ENCODE measurements at places on chromosomes 1 and 21.

DNA sequence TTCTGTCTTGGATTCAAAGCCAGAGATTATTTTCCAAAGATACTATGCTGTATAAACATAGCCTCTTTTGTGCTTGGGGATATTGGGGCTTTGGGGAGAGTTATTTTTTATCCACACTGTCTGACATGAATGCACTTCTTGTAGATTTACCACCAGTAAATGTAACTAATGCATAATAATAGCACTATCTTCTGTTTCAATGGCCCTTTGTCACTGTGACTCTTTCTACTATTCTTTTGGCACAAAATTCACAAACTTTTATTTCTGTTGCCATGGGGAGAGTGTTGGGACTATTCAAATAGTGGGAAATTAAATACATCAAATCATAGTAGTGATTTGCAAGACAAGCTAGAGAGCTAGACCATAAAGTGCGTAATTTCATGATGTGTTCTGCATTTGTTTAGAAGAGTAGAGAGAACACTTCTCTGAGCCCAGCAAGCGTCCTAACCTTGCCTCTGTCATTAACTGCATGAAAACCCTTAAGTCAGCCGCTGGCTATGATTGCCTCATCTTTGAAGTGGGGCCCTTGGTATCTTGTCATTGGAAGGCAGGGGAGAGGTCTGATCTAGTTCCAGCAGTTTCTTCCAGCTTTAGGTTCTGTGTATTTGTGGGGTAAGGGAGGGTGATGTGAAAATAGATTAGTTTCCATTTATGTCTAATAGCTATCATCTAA lies 154.4 kb downstream of the HHAT start:
- no peak for DNase-seq

DNA sequence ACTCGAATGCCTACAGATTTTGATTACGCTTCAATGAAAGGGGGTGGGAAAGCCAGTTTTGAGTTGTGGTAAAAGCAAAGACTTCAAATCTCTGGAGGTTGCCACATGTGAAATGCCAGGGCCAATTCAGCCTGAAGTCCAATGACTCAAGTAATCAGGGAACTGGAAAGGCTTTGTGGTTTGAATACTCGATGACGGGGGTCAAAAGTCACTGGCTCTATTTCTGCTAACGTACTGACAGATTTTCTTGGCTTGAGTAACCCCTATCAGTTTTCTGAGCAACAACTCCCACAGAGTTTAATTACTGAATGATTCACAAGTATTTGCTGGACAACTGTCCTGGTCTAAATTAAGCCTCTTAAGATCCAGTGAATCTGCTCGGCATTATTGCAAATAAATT lies 152.2 kb downstream of the SIPA1L2 start:
- no peak for DNase-seq

GRCh38 chr1:18927654-18928272 lies 25.4 kb upstream of the ALDH4A1 start:
- DNase-seq: no peak

GRCh38 chr1:21693732-21694131 lies 24.6 kb upstream of the RAP1GAP start:
- no peak for DNase-seq

DNA sequence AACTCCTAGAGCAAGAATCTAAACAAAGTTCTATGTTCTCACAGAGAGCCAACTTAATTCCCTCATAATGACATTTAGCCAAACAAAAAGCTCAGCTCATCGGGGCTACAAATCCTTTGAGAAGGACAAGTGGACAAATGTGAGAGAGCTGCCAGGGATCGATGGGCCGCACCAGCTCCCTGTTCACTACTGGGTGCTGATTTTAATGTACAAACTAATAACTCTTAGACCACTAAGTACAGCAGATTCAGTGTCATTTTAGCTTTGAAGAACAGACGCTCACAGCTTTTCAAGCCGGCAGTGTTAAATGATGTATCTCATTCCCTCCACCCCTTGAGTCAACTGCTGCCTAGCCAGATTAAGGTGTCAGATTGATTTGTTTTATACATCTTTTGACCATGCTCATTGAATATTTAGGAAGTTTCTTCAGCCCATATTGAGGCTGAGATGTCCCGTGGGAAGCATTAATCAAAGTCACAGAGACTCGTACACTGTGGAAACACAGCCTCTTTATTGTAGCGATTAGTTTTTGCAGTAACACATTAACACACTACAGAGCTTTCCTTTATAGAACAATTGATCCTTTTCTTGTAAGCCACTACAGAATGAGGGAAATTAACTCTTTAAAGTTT lies 21.1 kb downstream of the PROX1 start:
- DNase-seq: no peak

- DNase-seq: no peak
Observed at GRCh38 chr1:194342484-194343262, 1156.3 kb upstream of the B3GALT2 start.

GRCh38 chr1:229869240-229869639 lies 197.8 kb upstream of the GALNT2 start:
- DNase-seq: no peak

GRCh38 chr21:21387916-21388315 lies 389.7 kb downstream of the NCAM2 start:
- no peak for DNase-seq

- DNase-seq: peak; percentile 56
Observed at GRCh38 chr1:108661030-108661609, at the start of gene HENMT1. HENMT1 (minus strand) TSS chr1:108661093; CDS start chr1:108659884, 1,209 bp downstream.

DNA sequence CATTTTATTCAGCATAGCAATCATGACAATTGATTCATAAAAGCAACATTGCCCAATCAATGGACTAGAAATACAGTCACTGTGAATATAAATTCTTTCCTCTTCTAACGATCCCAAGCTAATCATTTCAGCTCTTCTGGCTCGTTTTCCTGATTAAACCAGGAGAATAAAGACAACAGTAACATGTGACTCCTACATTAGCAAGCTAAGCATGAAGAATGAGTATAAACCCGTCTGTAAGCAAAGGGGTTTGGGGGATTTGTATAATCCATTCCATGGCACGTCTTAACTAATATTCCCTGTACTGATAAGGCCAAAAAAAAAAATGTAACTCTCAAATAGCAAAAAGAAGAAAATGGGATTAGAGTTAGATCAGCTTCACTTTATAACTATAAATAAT lies 21.6 kb downstream of the IRF2BP2 start:
- no peak for DNase-seq

DNA sequence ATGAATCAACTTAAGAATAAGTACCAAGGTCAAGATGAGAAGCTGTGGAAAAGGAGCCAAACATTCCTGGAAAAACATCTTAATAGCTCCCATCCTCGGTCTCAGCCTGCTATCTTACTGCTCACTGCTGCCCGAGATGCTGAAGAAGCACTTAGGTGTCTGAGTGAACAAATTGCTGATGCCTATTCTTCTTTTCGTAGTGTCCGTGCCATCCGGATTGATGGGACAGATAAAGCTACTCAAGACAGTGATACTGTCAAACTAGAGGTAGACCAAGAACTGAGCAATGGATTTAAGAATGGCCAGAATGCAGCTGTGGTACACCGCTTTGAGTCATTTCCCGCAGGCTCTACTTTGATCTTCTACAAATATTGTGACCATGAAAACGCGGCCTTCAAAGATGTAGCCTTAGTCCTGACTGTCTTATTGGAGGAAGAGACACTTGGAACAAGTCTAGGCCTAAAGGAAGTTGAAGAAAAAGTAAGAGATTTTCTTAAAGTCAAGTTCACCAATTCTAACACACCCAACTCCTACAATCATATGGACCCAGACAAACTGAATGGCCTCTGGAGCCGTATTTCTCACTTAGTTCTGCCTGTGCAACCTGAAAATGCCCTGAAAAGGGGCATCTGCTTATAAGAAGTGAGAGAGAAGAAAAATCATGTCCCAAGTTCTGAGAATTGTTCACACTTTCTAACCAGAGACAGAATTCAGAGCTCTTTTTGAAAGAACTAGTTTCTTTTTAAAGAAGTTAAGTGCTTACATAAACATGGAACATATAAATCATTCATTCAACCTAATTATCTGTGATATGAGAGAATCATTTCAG lies 35.7 kb downstream of the TOR1AIP1 start:
- no peak for DNase-seq

DNA sequence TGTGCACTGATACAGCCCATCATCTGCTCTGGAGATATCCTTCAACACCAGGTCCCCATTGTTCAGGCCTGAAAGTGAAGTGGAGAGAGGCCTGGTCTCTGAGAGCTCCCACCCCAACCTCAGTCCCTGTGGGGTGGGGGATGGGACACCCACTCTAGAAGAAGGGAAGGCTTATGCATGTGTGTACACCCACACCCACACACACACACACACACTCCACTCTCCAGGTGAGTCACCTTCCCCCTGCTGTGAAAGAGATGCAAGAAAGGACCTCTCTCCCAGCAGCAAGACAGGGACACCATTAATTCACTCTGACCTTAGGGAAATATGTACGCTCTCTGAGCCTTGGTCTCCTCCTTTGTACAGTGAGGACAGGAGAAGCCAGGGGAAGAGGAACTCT lies 5.9 kb downstream of the VSIG8 start:
- no peak for DNase-seq

DNA sequence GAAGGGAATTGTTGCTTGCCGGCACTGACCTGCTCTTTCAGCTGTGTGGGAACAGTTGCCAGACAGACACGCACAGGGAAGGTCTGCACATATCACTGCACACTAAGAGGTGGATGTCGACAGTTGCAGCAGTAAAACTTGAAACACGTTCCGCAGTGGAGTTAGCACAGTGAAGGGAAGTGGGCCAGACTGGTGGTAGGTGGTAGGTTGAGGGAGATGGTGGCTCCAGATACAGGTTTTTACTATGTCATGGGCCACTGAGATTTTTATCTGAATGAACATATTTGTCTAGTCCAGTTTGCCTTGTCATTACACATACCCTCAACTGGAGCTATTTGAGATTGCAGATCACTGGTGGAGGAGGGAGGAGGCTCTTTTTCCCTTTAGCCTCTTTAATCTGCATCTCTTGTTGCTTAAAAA lies 13.5 kb downstream of the MRPS6 start:
- no peak for DNase-seq

GRCh38 chr1:151984313-151984956 lies 9.2 kb downstream of the S100A10 start:
- no peak for DNase-seq

- DNase-seq: no peak
Observed at GRCh38 chr1:183634429-183635065, 1.0 kb downstream of the ARPC5 start.

GRCh38 chr1:26418865-26419349 lies 8.3 kb downstream of the LIN28A start:
- no peak for DNase-seq

DNA sequence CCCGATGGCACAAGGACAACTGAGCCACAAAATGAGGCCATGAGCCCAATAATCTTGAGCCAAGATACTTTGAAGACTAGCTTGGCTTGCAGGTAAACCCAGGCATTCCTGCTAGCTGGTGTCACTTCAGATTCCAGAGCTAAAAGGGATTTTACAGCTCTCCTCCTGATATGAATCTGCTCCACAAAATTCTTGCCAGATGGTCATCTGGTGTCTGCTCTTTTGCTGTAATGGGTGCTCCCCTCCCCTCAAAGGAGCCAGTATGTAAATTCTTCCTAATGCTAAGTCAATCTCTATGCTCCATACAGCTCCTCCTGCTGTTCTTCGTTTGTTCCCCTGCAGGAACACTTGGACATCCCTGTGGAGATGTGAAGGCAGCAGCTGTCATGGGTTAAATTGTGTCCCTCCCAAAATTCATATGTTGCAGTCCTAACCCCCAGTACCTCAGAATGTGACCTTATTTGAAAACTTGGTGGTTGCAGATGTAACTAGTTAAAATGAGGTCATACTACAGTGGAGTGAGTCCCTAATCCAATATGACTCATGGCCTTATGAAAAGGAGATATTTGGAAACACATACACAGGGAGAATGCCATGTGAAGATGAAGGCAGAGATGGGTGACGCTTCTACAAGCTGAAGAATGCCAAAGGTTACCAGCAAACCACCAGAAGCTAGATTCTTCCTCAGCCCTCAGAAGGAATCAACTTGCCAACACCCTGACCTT lies 180.6 kb upstream of the PALMD start:
- DNase-seq: no peak

DNA sequence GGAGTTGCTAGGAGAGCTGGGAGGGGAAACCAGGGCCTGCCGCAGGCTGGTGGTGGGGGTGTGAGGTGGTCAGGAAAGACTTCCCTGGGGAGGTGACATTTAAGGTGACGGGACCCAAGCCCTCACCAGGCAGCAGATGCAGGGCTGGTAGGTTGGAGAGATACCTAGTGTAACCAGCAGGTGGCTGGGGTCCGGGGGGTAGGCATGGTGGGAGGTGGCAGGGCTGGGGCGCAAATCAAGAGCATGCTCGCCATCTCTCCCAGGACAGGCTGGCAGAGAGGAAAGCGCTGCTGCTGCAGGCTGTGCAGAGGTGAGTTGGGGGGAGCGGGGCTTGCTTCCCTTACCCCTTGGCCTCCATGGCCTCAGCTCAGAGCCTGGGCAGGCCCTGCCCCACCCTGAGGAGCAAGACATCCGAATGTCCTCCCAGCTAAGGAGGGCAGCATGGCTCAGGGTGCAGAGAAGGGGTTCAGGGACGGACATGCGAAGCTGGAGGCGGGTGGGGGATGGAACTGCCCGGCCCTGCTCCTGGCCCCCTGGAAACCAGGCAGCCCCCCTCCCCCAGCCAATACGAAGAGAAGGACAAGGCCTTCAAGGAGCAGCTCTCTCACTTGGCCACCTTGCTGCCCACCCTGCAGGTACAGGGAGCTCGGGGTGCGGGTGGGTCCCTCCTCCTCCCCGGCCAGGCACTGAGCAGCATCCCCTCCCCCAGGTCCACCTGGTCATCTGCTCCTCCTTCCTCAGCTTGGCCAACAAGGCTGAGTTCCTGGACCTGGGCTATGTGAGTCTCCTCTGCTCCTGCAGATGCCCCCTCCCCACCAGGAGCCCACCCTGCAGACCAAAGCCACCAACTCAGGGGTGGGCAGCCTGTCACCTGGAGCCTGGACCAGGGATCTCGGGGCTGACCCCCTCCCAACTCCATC lies 4.0 kb downstream of the RNF207 start:
- DNase-seq: no peak

DNA sequence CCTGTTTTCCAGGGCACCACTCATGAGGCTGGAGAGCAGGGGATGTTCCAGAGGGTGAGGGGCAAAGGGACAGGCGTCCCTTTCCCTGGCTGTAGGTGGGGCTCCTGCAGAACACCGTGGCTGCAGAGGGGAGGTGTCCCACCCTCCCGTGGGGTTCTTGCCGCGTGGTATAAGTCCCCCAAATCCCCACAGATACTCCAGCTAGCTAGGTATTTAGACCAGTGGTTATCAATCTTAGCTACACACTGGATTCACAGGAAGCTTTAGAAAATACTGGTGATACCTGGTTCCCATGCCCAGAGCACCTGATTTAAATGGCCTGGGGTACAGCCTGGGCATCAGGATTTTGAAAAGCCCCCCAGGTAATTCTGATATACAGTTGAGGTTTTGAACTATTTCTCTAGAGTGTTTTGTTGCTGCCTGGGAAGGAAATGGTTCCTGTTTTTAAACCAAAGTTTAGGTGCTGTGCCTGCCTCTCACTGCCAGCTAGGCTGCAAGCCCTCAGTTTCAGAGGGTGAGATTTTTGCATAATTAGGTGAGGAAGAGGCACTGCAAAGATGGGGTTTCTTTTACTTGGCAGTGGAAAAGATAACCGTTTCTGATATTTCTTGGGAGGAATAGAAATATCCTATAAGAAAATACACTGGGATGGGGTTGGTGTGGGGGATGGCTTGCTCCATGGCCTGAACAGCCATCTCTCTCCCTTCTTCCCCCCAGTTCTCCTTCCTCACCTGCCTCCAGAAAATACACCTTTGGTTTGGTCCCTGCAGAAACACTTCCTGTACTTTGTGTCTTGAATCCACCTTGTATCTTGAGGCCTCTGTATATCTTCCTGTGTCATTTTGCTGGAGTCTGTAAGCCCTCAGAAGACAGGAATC lies 51.7 kb downstream of the RASSF5 start:
- DNase-seq: no peak

GRCh38 chr1:185464777-185465176 lies 147.7 kb upstream of the IVNS1ABP start:
- DNase-seq: no peak

Data from NCI-H1930 (cell line).